Stimulated activated CD4-positive, alpha-beta T cell treated with anti-CD3 and anti-CD28 coated beads, Interleukin-4, amount 100 ng/mL, for 24 hours (primary cell): ENCODE measurements at places on chromosomes 1 and 21.

DNA sequence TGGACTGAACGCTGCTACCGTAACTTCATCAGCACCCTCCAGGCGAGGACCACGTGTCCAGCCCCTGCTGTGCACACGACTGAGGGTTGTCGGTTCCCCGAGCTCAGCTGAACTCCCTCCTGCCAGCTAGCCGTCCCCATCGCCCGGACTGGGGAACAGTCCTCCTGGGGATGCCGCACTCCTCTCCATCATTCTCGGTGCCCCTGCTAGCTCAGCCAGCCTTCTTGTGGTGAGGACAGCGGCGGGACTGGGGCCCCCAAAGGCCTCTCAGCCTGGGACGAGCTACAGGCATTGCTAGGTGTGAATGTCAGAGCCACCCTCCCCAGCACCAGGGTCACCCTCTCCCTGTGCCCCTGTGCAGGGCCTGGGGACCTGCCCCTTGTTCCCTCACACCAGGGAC, 8.8 kb upstream of the TTC34 start:
- no peak for DNase-seq

DNA sequence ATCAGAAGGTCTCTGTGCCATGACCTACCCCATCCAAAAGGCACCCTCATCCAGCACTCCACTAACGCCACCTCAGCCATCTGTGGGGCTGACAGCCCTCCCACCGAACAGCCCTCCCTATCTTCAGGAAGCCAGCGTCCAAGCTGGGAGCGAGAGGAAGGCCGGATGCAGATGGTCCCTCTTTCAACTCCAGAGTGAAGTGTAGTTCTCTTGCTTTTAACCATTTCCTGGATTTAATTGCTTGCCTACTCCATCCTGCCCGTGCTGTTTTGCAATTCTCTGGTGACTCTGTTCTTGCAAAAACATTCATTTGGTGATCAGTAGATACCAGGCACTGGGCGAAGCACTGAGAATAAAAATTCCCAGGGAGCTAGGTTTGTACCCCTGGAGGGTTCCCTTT, 8.2 kb upstream of the DYRK1A start:
- DNase-seq: no peak

DNA sequence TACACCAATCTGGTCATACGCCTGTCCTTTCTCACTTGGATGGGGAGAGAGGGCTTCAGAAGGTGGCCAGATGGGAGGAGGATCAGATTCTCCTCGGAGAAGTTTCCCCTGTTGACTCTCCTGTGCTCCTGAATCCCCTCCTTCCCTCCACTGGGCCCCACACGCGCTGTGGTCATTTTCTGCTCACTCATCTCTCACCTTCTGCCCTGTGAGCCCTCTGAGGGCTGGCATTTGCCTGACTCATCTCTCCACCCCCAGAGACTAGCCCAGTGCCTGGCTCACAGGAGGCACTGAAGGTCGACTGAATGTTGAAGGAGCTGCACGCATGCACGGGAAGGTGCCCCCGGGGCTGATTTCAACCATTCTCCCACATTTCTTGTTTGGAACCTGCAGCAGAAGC, 14.2 kb downstream of the ABCA4 start:
- no peak for DNase-seq

DNA sequence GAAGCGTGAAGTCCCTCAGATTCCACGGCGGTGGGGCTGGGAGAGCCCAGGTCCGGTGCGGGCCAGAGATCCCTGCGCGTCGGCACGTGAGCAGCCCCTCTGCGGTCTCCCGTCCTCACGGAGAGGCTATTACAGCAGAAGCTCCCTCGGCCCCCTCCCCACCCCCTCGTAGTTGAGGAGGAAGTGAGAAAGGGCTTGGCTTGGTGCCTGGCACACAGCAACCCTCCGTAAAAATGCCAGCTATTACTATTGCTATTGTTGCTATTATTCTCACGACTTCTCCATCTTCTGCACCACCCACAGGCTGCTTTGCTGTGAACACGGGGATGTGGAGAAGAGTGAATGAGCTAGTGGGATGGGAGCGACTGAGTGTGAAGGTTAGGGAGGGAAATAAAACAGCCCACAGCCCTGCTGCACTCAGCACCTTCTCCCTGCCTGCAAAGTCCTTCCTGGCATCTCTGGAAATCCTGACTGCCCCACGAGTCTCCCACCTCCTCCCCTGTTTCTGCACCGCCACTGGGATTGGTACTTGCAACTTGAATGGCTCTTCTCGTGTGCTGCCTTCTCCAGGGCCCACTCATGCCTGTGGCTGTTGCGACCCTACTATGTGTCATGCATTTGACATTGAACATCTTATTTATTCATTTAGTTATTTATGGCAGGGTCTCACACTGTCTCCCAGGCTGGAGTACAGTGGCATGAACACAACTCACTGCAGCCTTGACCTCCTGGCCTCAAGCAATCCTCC, 26.6 kb downstream of the ZBTB18 start:
- DNase-seq: no peak
